ENCODE measurements at places on chromosomes 3 and 15.

DNA sequence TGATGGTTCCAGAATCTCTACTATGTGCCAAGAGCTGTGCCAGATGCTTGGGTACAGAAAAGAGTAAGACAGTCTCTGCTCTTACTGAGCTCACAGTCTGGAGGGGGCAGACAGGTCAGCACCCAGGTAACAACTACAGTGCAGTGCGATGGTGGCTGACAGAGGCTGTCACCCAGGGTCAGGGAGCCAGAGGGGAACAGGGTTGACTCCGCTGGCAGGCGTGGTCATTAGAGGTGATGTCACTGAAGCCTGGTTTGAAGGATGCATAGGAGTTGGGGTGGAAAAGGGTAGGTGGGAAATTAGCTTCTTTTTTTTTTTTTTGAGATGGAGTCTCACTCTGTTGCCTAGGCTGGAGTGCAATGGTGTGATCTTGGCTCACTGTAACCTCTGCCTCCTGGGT lies 31.5 kb downstream of the GNB5 start:
- DNase-seq, result no peak

DNA sequence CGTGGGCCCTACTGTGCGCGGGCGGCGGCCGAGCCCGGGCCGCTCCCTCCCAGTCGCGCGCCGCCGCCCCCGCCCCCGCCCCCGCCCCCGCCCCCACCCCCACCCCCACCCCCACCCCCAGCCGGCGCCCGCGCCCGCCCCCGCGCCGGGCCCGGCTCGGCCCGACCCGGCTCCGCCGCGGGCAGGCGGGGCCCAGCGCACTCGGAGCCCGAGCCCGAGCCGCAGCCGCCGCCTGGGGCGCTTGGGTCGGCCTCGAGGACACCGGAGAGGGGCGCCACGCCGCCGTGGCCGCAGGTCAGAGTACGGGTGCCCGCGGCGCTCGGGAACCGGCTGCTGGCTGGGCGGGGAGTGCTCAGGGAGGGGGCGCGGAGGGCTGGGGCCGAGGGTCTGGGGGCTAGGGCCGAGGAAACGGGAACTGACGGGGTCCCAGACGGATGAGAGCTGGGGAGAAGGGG lies 1.1 kb upstream of the PPARG start:
- peak; percentile 31 for DNase-seq

DNA sequence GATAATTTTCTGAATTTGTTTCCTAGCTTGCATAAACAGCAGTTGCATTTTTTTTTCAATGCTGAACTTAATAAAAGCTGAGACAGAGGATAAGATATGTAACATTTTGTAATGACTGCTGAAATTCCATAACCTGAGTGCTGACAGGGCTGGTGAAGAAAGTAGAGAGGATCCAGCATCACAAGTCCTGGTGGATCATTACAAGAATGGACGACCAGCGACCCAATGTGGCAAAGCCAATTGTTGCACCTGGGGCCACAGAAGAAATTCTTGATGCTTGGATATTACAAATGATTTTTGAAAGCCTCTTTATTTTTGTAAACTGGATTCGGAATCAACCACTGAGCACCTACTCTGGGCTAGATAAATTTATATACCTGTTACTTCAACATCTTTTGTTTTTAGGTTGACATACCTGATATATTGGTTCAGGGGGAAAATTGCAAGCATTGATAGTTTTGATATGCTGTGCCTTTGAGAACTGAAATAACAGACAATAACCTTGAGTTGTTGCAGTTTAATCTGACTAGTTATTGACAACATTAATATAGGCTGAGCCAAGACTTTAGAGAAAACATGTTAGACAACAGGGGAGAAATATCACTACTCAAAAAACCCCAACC lies 3.9 kb upstream of the ACTL6A start:
- peak; percentile 88 for DNase-seq

- no peak for DNase-seq
These were observed 515.3 kb downstream of the SOX2 start for GRCh38 chr3:182226995-182227394.

GRCh38 chr3:143859465-143860203 lies 11.4 kb upstream of the SLC9A9 start:
- no peak for DNase-seq

- no peak for DNase-seq
These were observed 195.4 kb upstream of the WNT5A start for GRCh38 chr3:55682461-55682860.

GRCh38 chr3:27521179-27521871 lies 37.1 kb upstream of the SLC4A7 start:
- DNase-seq, result peak; percentile 97

DNA sequence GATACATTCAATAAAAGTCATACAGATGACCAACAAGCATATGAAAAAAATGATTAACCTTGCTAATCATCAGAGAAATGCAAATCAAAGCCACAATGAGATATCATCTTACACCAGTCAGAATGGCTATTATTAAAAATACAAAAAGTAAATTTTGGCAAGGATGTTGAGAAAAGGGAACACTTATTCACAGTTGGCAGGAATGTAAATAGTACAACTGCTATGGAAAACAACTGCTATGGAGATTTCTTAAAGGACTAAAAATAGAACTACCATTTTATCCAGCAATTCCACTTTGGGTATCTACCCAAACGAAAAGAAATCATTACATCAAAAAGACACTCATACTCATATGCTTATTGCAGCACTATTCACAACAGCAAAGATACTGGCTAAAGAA lies 1121.8 kb downstream of the TBL1XR1 start:
- DNase-seq, result no peak

GRCh38 chr3:125357032-125357658 lies 18.0 kb downstream of the ZNF148 start:
- peak; percentile 39 for DNase-seq

DNA sequence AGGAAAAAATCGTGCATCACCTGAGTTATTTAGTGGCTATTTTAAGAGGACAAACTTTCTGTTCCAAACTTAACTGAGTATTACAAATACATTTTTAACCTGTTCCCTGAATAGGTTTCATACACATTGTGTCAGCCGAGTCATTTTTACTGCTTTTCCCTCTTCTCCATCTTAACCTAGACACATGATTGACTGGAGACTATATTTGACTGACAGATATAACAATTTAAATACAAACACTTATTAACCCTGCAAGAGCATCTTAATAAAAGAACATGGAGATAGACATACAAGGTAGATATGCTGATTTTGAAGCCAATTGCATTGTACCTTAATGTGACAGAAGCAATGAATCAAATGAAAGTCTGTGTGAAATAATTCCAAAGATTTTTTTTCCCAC lies 810.5 kb upstream of the ARPP21 start:
- DNase-seq, result no peak

GRCh38 chr3:188303823-188304222 lies 149.9 kb downstream of the LPP start:
- no peak for DNase-seq

GRCh38 chr3:10817506-10817905 lies 1.5 kb downstream of the SLC6A11 start:
- DNase-seq, result no peak

- DNase-seq, result no peak
These were observed 221.4 kb downstream of the FAM43A start for GRCh38 chr3:194906970-194907629.

DNA sequence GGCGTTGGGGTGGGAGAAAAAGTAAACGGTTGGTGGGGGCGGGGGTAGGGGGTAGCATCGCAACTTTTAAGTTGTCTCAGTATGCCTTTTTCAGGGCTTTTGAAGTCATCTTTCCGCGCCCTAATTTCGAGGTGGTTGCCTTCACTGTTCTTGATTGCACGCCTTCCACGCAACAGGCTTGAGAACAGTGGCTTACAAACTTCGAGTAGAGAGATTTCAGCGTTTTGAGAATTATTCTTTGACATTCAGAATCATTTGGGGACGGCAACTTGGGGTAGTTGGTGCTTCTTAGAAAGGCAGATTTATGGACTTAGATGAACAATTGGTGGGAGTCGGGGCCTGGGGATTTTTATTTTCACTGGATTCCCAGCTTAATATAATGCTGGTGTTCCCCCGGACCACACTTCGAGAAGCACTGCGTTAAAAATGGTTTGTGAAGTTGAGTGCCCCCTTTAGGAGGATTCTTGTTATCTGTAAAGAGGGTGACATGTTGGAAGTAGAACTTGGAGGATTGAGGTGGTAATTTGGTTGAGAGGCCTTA lies 880 bp downstream of the PPP4R2 start:
- DNase-seq, result peak; percentile 76

- DNase-seq, result peak; percentile 86
These were observed 20.6 kb upstream of the USP3 start for GRCh38 chr15:63483521-63484371.

GRCh38 chr3:19202303-19202702 lies 54.0 kb downstream of the KCNH8 start:
- no peak for DNase-seq

GRCh38 chr15:56948000-56948763 lies 29.7 kb downstream of the TCF12 start:
- DNase-seq, result no peak

GRCh38 chr3:61965770-61966131 lies 404.4 kb downstream of the PTPRG start:
- no peak for DNase-seq

GRCh38 chr15:73677146-73677607 lies 7.0 kb upstream of the CD276 start:
- DNase-seq, result peak; percentile 78

- DNase-seq, result peak; percentile 39
These were observed 23.5 kb downstream of the KLHL25 start for GRCh38 chr15:85771271-85771670.

DNA sequence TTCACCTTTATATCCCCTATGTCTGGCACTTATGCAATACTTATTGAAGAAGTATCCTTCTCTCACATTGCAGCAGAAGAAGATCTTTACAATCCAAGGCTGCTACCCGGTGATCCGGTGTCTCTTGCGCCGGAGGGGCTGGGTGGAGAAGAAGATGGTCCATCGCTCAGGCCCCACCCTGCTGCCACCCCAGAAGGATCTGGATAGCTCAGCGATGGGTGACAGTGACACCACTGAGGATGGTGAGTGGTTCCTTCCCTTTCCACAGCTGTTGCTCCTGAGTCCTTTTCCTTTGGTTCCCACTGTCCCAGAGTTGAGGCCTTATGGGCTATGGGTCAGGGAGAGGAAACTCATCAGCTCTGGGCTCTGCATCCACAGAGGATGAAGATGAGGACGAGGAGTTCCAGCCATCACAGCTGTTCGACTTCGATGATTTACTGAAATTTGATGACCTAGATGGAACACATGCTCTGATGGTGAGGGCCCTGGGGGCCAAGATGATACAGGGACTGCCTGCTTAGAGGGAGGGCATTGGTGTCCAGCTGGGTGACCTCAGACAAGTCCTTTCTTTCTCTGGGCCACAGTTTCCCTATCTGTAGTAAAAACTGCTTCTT lies 2.9 kb downstream of the TTLL3 start:
- no peak for DNase-seq

DNA sequence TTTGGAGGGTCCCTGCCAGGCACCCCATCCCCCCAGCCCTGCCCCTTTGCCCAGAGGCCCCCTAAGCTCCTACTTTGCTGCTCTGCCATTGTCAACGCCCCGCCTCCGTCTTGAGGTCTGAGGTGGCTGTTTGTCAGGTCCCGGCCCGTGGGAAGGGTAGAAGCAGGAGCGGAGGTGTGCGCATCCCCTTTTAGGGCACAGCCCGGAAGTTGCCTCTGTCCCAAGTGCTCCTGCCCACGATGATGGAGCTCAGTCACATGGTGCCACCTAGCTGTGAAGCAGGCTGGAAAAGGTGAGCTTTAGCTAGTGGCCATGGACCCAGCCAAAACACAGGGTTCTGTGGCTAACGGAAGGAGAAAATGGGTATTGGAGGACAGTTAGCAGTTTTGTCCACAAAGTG lies 28.5 kb upstream of the LCTL start:
- no peak for DNase-seq

DNA sequence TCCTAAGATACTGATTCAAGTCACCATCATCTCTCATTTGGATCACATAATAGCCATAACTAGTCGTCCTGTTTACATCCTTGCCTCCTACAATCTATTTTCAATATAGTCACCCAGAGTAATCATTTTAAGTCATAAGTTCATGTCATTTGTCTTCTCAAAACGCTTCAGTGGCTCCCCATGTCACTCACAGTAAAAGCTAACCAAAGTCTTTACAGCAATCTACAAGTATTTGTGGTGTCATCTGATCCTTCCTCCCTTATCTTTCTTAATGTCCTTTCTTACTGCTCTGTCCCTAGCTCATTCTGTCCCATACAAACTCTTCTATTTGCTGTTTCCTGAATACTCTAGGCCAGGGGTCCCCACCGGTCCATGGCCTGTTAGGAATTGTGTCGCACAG lies 28.8 kb downstream of the GBE1 start:
- DNase-seq, result no peak

DNA sequence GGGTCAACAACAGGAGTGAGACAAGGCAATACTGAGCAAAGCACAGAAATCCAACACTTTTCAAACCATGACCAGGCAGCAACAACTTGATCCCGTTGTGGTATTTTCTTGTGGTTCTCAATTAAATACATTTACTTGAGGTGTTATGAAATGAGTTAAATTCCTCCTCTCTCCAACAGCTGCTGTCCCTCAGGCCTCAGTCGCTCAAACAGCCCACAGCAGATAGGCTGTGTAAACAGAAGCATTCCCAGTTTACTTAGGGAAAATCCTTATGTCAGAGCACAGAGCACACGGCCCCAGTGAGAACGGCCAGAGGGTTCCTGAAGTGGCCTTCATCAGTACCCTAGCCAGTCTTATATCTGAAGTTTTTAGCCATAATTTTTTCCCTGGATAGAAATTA lies 359.9 kb downstream of the AGBL1 start:
- DNase-seq, result no peak

- peak; percentile 94 for DNase-seq
These were observed 27.0 kb downstream of the HMCES start for GRCh38 chr3:129305592-129306091.

DNA sequence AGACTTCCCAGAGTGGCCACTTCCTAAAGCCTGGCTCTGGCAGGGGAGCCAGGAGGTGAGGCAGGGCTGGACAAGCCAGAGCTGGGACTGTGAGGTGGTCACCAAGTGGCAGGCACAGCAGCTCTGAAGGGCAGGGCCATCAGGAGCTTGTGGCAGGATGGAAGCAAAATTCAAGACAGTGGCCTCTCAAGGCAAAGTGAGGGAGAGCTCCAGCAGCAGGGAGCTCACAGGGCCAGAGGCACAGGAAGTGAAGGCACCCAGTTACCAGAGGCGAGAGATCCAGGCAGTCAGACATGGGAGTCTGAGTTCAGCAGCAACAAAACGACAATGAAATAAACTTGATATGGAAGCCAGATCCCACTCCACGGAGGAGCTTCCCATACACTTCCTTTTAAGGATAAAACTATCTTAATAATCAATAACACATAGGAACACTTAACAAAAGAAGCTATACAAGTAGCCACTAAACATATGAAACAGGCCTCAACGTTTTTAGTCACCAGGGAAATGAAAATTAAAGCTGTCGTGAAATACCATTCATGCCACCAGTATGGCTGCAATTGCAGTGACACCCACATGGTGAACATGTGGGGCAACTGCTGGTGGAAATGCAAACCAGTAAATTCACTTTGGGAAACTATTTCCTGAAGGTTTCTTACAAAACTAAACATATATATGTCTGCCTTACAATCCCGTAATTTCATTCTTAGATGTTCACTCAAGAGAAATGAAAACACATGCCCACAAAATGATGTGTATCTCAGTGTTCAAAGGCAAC lies 35.4 kb upstream of the TMEM158 start:
- no peak for DNase-seq

- DNase-seq, result no peak
These were observed 226.4 kb upstream of the CTDSPL start for GRCh38 chr3:37635251-37635650.

GRCh38 chr15:100572362-100572983 lies 29.5 kb downstream of the LINS1 start:
- DNase-seq, result peak; percentile 45

Data from cardiac fibroblast (primary cell).